Fibroblast of skin of right quadriceps (primary cell): ENCODE measurements at places on chromosomes 5 and 9.

DNA sequence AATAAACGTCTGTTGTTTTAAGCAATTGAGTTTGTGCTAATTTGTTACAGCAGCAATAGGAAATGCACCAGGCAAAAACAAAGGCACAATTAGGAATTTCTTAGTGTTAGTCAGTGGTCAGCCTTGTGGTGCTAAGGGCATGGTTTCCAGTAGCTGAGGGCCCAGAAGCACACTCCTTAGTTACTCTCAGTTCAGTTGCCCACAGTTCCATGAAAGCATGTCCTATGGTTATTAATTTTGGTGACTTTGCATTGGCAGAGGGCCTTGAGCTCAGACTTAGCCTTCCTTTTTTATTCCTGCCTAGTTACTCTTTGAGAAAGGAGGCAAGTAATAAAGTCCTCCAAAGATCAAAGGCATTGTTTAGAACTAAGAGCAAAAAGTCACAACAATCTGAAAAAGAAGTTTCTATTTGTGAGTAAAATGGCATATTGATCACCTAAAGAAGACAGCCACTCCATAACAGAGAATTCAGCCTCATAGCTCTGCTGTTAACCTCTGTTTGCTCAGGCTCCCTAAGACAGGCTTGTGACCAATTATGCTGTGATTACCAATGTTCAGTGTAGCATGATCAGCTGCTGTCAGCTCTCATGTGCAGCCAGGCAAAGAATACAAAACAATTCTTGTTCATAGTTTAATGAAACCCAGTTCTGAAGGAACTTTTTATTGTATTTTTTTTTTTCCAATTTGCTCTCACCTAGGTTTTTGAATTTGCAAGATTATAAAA is 57.0 kb upstream of the MROH2B start:
- DNase-seq = no peak

GRCh38 chr9:7439355-7439995 is 360.1 kb downstream of the DMAC1 start:
- peak; percentile 58 for DNase-seq

DNA sequence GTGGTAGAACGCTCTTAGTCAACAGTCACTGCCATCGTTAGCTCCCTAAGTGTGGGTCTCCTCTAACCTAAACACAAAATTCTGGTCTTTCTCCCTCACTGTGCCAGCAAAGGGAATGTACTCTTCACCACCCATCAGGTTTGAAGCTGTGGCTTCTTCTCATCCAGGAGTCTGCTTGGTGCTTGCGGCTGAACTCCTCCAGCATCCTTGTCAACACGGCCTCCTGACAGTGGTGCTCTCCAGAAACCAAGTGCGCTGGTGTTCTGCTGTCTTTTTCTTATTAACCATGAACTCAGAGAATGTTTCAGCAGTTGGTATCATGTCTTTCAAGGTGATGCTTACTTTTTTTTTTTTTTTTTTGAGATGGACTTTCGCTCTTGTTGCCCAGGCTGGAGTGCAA is 23.9 kb upstream of the LPCAT1 start:
- no peak for DNase-seq

DNA sequence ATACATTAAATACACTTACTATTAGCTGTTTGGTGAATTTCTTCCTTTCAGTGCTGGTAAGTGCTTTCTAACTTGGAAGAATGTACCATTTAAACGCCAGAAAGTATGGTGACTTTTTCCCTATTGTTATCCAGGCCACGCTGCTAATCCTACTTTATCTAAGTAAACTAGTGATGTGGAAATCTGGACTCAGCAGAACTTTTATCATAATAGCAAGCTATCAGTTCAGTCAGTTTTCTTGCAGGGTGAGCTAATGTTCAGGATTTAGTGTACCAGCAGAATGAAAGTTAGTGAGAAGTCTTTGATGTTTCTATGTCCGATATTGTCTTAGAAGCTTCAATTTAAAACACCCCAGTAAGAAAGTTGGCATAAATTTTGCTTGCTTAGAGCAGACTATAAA is 72.2 kb downstream of the HSD17B4 start:
- DNase-seq = no peak

GRCh38 chr5:150141544-150142184 is 14.0 kb downstream of the PDGFRB start:
- peak; percentile 54 for DNase-seq

DNA sequence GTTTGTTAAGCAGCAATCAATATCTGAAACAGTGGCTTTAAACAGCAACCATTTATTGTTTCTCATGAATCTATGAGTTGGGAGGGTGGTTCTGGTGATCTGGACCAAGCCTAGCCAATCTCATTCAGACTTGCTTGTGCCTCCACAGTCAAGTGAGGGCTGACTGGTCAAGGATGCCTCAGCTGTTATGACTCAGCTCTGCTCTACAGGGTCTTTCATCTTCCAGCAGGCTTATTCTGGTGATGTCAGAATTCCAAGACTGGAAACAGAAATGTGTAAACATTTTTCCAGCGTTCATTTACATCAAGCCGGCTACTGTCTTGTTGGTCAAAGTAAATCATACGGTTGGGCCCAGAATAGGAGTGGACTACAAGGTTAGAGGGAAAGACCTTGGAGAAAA is 2.5 kb upstream of the PIP5K1B start:
- no peak for DNase-seq

DNA sequence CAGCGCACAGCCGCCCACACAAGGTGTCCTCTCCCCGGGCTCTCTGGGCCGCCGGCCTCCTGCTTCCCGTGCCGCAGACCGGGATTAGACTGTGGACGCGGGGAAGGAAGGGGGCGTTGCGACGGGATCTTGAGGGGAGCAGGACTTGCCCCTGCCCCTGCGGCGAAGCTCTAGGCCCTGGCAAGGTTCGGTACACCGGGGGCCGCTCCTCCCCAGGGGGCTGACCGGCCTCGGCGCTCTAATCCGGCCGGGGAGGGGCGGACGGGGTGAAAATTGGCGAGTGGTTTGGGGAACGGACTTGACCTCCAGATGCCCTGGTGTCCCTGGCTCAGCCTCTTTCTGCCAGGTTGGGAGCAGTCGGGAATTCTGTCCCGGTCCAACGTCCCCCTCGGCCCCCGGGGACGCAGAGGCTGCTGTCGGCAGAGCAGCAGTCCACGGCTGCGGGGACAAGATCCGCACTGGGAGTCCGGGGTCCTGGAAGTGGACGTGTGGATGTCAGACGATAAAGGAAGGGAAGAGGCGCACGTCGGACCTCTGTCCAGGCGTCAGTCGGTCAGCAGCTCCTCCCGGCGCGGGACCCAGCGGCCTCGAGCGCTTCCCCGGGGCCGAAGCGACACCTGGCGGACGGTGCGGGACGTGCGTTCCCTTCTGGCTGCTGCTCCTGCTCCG is 1.9 kb upstream of the CNTFR start:
- peak; percentile 54 for DNase-seq

DNA sequence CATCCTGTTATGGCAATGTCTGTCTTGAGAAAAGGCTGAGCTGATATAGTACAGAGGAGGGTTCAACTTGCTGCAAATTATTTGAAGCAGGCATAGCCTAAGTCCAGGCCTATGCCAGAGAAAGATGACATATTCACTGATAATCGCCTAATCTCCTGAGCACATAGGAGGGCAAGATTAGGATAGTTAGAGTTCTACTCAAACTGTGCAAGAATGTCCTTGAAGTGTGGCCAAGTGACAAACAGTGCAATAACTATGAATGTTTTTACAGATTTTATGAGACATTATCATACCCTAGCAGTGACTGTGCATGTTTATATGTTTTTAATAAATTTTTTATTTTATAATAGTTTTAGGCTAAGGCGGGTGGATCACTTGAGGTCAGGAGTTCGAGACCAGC is 96.2 kb downstream of the TSSK1B start:
- no peak for DNase-seq

- no peak for DNase-seq
Measured at GRCh38 chr5:156042726-156043125, 284.2 kb upstream of the SGCD start.

- DNase-seq = peak; percentile 4
Measured at GRCh38 chr5:2207416-2208238, 324.9 kb upstream of the IRX4 start.

DNA sequence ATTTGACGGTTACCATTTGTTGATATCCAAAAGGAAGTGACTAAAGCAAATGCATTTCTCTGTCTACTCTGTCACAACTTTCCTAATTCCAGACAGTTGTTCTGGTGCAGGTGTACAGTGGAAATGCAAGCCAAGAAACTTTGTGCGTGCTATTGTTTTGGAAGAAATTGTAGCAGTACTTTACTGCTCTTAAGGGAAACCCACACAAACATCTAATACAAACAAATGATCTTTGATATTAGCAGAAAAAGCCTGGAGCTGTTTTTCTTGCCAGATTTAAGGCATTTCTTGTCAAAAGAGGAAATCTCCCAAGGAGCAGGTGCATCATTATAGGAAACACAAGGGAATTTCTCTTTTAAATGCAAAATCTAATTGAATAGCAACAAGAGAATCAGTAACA is 2.0 kb downstream of the SNCAIP start:
- no peak for DNase-seq

GRCh38 chr9:18820566-18821095 is 212.4 kb downstream of the SAXO1 start:
- no peak for DNase-seq

- DNase-seq = no peak
Measured at GRCh38 chr9:107742531-107743309, 253.2 kb upstream of the KLF4 start.

DNA sequence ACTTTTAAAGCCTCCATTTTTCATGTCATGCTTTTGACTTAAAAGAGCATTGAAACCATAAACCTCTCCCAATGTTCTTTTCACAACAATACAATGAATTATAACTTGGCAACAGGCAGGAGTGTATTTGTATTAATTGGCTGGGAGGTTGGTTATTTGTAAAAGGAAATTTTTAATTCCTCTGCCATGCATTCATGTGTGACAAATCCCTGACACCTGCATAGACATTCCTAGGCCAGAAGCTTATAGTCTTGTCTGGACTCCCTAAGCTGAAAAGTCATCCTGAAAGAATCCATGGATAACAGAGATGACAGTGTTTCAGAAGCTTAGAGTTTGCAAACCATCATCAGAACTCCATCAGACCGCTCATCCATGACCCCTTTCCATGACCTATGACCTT is 76.3 kb upstream of the PTGER4 start:
- DNase-seq = no peak

DNA sequence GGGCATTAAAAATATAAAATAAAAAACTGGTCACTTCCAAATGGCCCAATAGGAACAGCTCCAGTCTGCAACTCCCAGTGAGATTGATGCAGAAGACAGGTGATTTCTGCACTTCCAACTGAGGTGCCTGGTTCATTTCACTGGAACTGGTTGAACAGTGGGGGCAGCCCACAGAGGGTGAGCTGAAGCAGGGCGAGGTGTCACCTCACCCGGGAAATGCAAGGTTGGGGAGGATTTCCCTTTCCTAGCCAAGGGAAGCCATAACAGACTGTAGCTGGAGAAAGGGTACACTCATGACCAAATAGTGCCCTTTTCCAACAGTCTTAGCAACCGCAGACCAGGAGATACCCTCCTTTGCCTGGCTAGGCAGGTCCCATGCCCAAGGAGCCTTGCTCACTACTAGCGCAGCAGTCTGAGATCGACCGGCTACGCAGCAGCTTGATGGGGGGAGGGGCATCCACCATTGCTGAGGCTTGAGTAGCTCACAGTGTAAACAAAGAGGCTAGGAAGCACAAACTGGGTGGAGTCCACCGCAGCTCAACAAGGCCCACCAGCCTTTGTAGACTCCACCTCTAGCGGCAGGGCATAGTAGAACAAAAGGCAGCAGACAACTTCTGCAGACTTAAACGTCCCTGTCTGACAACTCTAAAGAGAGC is 12.7 kb downstream of the RLN1 start:
- peak; percentile 5 for DNase-seq

GRCh38 chr5:109987355-109987754 is 297.6 kb downstream of the MAN2A1 start:
- DNase-seq = peak; percentile 39

GRCh38 chr5:105907016-105907415 is 1763.7 kb downstream of the EFNA5 start:
- peak; percentile 13 for DNase-seq

DNA sequence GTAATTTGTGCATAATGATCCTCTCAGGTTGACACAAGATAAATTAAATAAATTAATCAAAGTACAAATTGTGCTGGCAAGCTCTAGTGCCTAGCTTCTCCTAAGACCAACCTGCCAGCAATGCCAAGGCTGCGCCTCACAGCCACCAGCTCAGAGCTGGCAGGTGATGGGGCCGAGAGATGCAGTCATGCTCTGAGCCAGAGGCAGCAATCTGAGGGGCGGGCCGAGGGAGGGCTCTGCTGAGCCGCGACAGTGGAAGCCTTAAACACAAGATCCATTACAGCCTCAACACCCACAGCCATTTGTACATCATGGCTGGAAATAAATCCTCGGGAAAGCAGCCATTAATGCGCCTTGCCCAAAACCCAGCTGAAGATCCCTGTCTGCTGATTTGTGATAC is 20.3 kb downstream of the MED27 start:
- DNase-seq = no peak

DNA sequence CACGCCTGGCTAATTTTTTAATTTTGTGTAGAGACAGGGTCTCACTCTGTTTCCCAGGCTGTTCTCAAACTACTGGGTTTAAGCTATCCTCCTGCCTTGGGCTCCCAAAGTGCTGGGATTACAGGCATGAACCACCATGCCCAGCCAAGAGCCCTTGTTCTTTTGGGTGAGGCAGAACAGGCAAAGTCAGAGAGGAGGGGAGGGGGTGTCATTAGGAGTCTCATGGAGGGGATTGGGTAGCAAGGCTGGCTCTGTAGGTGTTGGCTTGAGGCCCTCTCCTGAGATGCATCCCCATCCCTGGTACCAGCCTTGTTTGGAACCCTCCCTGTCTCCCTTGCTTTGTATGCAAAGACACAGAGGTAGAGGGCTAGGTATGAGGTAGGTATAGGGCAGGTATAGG is 24.1 kb downstream of the GSN start:
- no peak for DNase-seq

GRCh38 chr5:37212096-37212495 is 37.1 kb downstream of the CPLANE1 start:
- no peak for DNase-seq

DNA sequence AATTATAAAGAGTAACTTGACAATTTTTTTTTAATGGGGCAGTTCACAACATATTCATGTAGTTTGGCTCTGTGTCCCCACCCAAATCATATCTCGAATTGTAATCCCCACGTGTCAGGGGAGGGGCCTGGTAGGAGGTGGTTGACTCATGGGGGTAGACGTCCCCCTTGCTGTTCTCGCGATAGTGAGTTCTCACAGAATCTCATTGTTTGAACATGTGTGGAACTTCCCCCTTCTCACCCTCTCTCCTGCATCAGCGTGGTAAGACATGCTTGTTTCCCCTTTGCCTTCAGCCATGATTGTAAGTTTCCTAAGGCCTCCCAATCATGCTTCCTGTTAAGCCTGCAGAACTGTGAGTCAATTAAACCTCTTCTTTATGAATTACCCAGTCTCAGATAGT is 40.7 kb downstream of the FBXW11 start:
- no peak for DNase-seq

DNA sequence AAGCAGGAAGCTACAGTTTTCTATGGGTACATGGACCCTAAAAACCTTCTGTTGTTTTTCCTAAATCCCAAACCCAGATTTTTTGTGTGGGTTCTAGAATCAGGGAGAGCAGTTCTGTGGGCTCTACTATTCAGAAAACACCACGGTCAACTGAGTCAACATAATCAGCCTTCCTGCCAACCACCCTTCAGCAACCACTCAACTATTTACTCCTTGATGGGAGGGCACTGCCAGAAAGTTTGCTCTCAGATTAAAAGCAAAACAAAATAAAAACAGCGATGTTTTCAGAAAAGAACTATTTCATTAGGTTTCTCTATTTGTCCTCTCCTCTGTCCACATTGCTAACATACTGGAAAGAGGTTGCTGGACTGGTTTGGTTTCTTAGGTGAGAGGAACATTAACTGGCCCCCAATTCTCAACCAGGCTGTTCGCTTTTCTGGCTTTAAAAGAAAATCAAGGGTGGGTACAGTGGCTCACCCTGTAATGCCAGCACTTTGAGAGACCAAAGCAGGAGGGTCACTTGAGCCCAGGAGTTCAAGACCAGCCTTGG is 72.3 kb downstream of the GCNT1 start:
- no peak for DNase-seq
